ENCODE measurements at places on chromosomes 1 and 21.

GRCh38 chr1:3174487-3175247 lies 105.7 kb downstream of the PRDM16 start:
- DNase-seq = peak; percentile 84

- DNase-seq = no peak
Observed at GRCh38 chr1:168665975-168666374, 63.0 kb downstream of the DPT start.

DNA sequence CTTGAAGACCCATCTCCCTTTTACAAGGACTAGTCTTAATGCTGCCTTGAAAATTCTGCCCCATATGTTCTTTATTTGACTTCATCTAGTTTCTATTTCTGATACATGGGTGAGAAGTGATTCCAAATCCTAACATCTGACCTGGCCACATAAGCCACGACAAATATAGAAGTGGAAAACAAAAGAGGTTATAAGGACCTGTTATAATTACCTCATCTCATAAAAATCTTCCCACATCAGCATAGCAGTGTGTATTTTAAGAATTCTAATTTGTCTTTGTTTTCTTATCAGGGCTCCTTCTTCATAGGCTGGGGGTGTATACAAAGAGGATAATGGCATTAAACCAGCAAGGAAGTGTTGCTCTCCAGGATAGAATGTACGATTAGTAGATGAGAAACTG lies 1007.4 kb downstream of the TTLL7 start:
- no peak for DNase-seq

DNA sequence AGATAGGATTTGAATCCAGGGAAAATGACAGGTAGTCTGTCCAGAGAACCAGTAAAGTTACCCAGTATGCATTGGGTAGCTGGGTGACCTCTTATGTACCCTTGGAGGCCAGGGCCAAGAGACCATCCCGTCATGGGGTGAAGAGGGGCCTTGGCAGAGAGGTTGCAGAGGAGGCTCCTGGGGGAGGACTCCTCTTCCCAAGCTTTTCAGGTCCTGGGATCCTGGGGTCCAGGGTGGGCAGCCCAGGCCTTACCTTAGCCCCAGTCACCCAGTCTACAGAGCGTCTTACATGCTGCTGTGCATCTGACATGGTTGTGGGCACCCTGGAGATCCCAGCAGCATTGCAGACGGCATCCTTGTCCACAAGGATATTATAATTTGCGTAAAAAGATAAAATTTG lies 14.0 kb downstream of the PMF1 start:
- no peak for DNase-seq

DNA sequence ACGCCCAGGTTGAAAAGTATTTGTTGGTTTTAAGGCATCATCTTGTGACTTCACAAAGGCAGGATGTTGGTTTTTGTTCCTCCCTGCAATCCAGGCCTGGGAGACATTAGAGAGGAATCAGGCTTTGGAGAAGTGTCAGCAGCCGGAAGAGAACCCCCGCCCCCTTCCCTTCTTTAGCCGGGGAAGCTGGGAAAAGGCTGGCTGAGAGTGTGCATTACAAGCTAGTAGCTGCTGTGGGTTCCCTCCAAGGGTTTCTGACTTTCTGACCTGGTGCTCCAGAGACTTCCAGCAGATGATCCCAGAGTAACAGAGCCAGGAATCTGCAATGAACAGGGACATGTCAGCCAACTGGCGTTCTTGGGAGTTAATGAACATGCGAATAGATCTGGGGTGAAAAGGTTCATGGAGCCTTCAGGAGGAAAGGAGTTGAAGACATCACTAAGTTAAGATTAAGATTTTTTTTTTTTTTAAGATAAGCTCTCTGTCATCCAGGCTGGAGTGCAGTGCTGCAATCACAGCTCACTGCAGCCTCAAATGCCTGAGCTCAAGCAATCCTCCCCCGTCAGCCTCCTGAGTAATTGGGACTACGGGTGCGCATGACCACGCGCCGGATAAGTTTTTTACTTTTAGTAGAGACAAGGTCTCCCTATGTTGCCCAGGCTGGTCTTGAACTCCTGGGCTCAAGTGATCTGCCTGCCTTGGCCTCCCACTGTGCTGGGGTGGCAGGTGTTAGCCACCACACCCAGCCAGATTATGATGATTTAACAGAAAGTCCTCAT lies 7.5 kb downstream of the DISP3 start:
- DNase-seq = no peak

- no peak for DNase-seq
Observed at GRCh38 chr1:73953186-73953585, 244.8 kb downstream of the LRRIQ3 start.

DNA sequence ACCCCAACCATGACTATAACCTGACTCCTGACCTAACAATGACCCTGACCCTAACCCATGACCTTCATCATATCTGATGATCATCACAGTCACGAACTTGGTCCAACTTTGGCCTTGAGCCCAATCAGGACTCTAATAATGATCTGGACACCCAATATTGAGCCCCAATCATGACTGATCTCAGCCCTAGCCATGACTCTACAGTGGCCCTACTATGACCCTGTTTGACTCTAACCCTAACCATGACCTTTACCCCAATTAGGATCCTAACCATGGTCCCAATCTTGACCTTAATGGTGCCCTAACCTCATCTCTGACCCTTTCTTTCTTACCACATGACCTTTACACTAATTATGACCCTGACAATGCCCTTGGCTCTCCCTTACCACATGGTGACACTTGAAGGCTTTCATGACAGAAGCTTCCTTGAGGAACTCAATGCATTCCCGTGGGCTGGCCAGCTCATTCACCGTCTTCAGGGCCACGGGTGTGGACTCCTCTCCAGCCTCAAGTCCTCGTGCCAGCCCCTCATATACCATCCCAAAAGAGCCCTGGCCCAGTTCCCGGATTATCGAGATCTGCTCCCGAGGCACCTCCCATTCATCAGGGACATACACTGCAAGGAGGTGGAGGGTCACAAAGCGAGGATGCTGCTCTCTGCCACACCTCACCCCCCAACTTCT lies 16.2 kb downstream of the INSRR start:
- no peak for DNase-seq

DNA sequence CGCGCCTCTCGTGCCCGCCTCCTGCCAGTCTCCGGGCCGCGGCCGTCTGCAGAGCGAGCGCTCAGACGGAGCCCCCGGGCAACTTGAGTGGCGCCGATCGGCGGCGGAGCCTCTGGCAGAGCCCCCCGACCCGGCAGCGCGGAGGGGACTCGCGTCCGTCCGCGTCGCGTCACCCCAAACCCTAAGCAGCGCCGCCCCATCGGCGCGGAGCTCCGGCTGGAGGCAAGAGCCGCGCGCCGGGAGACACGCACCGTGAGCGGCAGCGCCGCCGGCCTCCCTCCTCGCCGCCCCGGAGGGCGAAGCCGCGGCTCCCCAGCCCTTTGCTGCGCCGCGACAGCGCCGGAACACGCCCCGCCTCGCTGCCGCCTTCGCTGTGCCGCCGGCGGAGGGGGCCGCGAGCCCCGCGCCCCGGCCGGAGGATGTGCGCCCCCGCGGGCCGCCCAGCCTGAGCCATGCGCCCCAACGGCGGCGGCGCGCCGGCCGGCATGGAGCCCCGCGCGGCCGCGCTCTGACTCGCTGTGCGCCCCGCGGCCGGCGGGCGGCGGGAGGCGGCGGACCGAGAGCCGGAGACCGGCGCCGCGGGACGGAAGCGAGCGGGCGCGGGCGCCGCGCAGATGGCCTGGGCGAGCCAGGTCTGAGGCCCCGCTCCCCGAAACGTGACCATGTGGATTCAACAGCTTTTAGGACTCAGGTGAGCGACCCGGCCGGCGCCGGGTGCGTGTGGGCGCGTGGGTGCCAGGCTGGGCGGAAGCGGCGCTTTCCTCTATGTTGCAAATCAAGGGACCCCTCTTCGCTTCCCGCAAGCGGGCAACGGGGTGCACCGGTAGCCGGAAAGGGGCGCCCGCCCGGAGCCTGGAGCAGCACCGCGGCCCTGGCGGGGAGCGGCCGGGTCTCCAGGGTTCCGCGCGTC lies 610 bp downstream of the AJAP1 start:
- DNase-seq = no peak

GRCh38 chr1:160260406-160261382 lies 1.7 kb downstream of the DCAF8 start:
- peak; percentile 82 for DNase-seq

GRCh38 chr1:198298640-198299039 lies 141.8 kb downstream of the NEK7 start:
- no peak for DNase-seq

- no peak for DNase-seq
Observed at GRCh38 chr1:18534810-18535205, 54.1 kb downstream of the KLHDC7A start.

DNA sequence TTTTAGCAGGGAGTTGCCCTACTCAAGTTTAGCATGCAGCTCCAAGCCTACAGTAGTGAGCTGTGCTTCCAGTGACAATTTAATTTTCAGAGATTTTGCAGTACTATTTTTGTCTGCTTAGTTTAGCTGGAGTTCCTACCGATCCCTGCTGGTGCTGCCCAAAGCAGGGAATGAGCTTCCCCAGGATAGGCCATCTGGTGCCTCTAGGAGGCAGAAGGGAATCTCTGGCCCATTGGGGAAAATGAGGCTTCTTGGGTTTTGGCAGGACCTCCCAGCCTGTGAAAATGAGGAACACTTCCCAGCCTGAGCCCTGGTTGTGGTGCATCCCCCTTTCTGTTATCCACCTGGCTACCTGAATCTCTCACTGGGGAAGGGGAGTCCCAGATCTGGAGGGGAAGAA lies 149.2 kb downstream of the RASAL2 start:
- DNase-seq = no peak

DNA sequence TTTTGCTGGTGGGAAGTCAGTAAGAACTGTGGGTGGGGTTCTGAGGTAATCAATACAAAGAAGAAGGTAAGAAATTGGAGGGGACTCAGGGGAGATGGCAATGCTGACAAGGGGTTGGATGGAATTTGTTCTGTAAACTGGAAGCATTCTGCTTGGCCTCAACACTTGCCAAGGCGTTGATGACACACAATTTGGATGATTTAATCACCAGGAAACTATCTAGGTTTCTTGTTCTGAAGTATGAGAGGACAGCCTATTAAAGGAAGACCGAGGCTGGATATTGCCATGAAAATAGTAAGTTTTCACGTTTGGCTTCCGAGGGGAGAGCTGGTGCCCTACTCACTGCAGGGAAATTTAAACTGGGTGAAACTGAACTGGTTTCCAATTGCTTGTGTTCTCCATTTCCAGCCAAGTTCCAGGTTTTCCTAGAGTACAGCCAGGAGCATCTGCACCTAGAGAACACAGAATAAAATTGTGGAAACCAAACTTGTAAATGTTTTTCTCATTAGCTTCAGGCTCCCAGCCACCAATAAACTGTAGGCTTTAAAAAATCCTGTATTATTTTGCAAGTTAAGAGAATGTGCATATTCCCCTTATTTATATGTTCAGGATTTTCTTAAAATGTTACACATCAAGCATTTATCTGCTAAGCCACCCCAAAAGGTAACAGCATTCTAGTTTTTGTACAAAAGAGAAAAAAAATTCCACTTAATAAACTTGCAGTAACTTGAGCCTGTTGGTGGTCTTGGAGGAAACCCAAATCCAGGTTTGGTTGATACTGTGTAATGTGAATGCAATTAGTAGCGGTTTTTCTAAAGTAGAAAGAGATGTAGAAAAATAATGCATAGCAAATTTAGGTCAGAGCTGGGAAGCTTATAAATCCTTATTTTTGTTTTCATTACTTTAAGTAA lies 53.8 kb downstream of the ROR1 start:
- DNase-seq = peak; percentile 59

DNA sequence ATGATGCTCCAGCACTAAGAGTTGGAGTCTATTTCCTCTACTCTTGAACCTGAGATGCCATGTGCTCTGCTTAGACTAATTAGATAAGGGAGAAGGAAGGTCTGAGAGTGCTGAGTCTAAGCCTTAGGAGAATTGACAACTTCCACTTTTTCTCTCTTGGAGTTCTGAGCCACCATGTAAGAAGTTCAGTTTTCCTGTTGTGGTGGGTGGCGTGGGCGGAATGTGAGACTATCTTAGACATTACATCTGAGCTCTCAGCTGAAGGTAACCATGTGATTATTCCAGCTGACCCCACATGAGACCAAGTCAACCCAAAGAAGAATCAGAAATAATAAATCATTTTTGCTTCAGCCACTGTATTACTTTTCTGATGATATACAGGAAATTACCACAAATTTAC lies 404.5 kb upstream of the LRRC7 start:
- no peak for DNase-seq

- no peak for DNase-seq
Observed at GRCh38 chr1:165324050-165324449, 32.5 kb downstream of the LMX1A start.
